Activated B cell treated with CpG ODN at 0.5 μM for 24 hours (primary cell): ENCODE measurements at places on chromosomes 1 and 21. TPM values are rescaled to one million over a fixed set of nuclear protein-coding genes. Genes with fewer than 3 reads are reported as not detected.

DNA sequence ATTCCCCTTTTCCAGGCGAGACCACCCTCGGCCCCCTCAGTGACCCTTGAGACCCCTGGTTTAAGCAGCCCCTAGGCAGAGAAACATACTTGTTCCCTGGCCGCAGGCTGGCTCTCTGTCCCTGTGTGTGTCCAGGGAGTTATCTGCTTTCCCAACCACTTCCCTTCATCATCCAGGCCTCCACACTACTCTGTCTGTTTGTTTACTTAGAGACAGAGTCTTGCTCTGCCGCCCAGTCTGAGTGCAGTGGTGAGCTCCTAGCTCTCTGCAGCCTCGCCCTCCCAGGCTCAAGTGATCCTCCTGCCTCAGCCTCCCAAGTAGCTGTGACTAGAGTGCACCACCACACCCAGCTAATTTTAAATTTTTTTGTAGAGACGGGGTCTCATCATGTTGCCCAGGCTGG, 5.8 kb upstream of the VWA1 start:
- no peak for DNase-seq

GRCh38 chr1:228552596-228553176, 65.5 kb downstream of the RNF187 start:
- no peak for DNase-seq

DNA sequence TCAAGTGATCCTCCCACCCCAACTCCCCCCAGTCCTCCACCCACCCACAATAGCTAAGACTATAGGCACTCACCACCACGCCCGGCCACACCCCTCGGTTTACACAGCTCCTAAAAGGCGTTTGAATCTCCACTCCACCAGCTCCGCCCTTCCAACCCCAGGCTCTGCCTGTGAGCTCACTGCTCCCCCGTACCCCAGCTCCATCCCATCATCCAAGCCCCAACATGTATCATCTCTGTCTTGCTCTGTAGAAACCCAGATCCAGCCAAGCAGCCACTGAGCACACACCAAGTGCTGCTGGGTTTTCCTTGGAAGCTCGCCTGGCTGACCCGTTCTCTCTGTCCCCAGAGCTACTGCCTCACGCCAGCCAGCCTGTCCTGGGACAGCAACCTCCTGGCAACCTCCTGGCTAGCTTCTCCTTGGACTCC, 12.0 kb upstream of the S100A2 start:
- DNase-seq: no peak

DNA sequence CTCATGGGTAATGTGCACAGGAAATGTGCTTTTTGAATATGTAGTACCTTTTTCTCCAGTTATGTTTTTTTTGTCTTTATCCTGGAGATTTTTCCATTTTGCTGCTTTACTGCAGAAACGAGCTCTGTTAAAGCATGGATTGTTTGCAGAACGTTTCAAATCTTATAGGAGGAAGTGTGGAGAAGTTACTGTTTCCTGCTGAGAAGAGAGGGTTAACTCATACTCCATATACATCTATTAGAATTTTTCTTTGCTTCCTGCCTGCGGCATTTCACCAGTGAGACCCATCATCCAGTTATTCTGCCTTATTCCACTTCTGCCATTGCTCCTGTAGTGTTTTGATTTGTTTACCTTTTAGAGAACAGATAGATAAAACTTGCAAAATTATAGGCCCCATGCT, 2.0 kb downstream of the RPRD2 start:
- no peak for DNase-seq

DNA sequence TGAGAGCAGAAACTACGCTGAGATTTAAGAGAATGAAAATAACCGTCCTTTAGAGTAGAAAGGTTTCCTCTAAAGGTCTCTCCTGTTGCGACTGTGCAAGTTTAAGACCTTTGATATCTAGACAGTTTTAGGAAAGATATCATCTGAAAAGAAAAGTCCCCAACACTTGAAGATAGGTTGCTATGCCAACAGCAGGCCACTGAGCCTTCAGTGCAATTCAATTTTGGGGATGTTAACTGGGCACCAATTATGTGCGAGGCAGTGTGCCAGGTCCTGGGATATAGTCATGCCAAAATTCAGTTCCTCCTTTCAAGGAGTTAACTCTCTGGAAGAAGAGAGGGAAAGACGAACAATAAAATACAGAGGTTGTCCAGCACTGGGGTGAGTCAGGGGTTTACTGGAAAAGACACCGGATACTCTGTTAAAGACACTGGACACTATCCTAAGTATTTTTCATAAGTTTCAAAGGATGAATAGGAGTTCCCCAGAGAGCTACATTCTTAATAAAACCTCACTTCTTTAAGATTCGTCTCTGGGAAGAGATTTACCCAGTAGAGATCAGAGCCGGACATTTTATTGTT, 25.5 kb upstream of the ZNF281 start:
- no peak for DNase-seq

DNA sequence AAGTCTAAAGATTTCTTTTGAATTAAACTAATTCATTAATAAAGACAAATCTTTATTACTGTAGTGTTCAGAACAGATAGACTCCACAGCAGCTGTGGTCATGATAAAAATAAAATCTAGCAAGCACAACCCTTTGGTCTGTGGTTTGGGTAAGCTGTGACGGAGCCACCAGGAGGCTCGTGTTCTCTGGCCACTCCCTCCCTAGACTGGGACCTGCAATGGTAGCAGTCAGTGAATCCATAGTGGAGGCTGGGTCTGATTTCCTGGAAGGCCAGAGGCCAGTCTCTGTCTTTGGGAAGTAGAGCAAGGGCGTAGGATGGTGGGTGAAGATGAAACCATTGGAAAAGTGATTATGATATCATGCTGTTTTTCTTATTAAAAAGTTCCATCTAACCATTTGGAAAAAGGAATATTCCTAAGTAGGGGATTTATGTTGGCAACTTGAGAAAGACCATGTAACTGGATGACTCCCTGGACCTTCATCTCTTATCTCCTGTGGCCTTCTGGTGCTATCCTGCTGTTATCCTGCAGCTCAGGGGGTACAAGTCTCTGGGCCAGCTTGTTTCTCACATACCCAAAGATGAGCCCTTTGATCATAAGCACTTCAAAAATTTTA, 39.0 kb downstream of the TENT5C start:
- peak; percentile 14 for DNase-seq

DNA sequence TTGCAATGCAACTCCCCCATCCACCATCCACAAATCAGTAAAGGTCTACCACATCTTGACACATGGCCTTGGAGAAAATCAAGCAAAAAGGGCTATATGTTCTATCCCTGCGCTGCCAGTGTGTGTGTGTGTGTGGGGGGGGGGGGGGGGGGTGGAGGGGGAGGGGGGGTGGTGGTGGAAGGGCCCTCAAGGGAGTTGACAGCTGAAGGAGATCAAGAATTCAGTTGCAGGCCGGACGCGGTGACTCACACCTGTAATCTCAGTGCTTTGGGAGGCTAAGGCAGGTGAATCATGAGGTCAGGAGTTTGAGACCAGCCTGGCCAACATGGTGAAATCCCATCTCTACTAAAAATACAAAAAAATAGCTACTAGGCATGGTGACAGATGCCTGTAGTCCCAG, 37.6 kb upstream of the CLIC4 start:
- DNase-seq: no peak

DNA sequence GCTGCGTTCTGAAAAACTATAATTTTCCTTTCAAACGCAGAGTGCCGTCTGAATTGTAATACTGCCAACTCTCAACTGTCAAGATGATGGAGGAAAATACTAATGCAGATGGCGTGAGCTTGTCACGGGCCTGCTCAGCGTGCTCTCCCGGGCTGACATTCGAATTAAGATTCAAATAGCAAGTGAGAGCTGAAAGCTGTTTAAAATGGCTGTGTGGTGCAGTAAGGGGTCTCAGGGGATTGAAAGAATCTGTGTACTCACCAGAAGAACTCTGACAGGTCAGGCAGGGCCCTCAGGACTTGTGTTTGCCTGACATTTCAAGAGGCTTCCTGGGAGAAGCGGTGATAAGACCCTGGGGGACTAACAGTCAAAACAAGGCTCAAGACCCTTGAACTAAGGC, 33.1 kb downstream of the ZMYND12 start:
- DNase-seq: no peak

DNA sequence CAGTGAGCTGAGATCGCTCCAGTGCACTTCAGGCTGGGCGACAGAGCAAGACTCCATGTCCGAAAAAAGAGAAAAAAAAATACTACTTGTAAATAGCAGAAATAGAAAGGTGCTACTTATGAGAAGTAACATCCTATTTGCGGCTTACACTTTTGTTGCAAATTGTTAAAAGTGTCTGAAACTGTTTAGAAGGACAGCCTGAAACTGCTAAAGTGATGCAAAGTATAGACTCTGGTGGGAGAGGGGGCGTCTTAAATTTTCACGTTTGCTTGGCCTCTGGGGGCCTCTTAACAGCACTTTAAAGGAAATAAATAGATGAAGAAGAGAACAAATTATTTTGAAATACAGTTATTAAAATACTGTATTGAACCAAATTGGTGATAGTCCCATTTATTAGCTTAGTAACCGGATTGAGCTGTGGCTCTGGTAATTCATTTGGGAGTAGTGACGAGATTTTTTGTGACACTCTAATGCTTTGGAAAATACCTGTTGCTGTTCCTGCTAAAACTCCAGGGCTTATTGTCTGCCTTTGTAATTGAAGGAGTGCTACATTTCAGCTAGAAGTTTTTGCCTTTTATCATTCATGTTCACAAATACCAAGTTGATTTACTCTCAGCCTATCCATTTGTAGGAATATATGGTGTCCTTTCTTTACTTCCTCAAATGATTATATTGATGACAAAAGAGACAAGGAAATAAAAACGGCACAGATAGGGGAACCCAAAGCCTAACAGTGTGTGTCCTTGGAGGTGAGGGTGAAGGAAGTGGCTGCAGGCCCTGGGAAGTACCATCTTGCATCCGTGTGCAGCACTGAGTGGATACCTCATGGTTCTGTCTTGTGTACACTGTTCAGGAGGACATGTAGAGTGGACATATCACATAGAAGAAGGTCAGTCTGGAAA, 6.2 kb downstream of the PKNOX1 start:
- no peak for DNase-seq

DNA sequence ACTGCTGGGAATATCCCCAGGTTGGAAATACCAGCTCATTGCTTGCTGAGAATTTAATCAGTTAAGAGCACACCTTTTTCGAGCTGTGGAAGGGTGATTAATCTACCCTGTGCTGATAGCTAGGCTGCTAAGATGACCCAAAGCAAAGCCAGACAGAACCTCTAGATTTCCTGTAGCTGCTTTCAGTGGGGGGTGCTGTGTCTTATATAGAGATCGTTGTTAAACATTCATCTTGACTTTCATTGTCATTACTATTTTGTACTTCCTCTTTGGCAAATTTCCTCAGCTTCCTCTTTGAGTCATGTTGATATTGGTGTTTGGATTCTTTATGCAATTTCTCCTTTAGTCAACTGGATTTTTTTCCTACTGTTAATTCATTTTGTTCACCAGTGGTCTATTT, 155.3 kb downstream of the DISC1 start:
- DNase-seq: no peak

- DNase-seq: no peak
These were observed 4.3 kb downstream of the MEF2D start for GRCh38 chr1:156496211-156496761.

Gene CD53
- 491 and 522 TPM in 2 replicates for total RNA-seq

Gene PRRX1
- total RNA-seq: not detected in 2 replicates

Gene DAB1
- not detected in 2 replicates for total RNA-seq
